ENCODE measurements at places on chromosomes 5 and 9.

GRCh38 chr9:112012026-112012902, 115.7 kb downstream of the UGCG start:
- peak; percentile 35 for DNase-seq

- no peak for DNase-seq
Observed at GRCh38 chr5:43106290-43106638, 14.4 kb upstream of the ZNF131 start.

GRCh38 chr9:97880336-97880735, 27.3 kb downstream of the FOXE1 start:
- no peak for DNase-seq

DNA sequence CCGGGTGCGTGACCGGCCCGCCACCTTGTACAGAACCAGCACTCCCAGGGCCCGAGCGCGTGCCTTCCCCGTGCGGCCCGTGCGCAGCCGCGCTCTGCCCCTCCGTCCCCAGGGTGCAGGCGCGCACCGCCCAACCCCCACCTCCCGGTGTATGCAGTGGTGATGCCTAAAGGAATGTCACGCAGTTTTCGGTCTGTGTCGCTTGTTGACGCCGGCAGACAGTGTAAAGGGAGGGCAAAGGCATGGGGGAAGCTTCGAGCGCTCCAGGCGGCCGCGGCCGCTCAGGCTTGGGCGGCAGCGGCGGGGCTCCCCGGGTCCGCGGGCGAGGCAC, 1.3 kb downstream of the LRRC26 start:
- no peak for DNase-seq

- DNase-seq = no peak
Observed at GRCh38 chr9:76530458-76531110, 71.6 kb downstream of the GCNT1 start.

- no peak for DNase-seq
Observed at GRCh38 chr5:179371121-179371510, 25.9 kb upstream of the ADAMTS2 start.

- no peak for DNase-seq
Observed at GRCh38 chr9:4860383-4860782, 67.6 kb downstream of the RCL1 start.

Measured in hippocampal formation (tissue), 2 donors.